ENCODE measurements at places on chromosomes 6 and 20. TPM values are rescaled to one million over a fixed set of nuclear protein-coding genes. Genes with fewer than 3 reads are reported as not detected.

DNA sequence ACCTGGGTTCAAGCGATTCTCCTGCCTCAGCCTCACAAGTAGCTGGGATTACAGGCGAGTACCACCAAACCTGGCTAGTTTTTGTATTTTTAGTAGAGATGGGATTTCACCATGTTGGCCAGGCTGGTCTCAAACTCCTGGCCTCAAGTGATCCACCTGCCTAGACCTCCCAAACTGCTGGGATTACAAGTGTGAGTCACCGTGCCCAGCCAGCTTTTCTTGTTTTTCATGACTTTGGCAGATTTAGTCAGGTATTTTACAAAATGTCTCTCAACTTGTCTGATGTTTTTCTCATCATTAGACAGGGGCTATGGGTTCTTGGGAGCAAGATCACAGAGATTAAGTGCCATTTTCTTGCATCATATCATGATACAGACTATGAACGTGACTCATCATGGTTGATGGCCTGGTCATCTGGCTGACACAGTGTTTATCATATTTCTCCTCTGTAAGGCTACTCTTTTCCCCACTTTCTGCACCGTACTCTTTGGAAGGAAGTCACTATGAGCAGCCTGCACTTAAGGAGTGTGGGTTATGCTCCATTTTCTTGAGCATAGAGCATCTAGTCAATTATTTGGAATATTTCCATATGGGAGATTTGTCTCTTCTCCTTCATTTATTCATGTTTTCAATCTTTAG lies 67.8 kb downstream of the RNF182 start:
- DNase-seq = no peak

DNA sequence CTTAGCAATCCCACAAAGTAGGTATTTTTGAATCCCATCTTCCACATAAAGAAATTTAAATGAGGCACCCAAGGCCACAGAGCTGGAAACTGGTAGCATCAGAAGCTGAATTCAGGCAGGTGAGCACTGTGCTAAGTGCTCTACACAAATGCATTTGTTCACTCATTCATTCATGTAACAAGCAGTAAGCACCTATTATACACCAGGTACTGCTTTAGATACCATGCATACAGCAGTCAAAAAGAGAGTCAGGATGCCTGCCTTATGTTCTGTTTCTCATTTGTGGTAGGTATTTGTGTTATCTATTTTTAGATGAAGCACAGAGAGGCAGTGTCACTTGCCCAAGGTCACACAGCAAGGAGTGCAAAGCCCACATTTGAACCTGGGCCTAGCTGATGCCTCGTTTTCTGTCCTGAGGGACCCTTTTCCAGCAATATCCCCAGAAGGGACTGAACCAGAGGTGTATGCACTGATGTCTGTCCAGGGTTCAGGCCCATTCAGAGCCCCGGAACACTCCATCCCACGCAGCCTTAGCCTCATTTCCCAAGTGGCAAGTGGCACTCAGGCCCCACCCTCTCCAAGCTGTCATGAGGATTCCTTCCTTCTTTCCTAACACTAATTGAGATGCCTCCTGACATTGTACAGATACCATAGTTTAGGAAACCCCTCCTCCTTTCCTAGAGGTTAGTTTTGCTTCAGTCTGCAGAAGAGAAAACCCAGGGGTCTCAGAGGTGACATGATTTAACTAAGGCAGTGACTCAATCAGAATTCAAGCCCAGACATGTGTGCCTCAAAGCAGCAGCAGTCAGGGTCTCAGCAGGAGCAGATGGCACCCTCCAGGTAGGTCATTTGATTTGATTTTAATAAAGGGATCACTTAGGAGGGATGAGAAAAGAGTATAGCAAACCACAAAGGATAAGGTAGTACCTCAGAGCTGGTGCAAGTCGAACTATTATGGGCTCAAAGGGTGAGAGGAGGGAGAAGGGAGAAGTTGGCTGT lies 61.2 kb upstream of the SIRPA start:
- DNase-seq = no peak

DNA sequence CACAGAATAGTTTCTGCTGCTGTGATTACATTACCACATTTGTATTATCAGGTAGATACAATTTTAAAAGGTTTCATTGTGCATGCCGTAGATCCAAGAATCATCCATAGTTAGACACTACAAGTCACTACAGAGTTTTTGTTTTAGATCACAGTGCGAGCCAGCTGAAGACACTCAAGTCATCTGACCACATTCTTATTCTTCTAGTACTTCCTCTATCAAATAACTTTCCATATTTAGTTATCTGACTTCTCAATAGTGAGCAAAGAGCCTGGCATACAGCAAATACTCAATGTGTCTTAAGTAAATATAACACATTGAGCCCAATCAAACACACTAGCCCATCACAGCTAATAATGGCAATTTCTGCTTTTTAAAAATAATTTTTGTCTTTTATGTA lies 195.4 kb downstream of the ASCC3 start:
- no peak for DNase-seq

GRCh38 chr6:147201885-147202515 lies 2.2 kb upstream of the STXBP5 start:
- DNase-seq = peak; percentile 2

GRCh38 chr6:133128191-133128590 lies 113.0 kb upstream of the EYA4 start:
- no peak for DNase-seq

GRCh38 chr20:10488534-10488933 lies 53.4 kb downstream of the SLX4IP start:
- DNase-seq = peak; percentile 97

DNA sequence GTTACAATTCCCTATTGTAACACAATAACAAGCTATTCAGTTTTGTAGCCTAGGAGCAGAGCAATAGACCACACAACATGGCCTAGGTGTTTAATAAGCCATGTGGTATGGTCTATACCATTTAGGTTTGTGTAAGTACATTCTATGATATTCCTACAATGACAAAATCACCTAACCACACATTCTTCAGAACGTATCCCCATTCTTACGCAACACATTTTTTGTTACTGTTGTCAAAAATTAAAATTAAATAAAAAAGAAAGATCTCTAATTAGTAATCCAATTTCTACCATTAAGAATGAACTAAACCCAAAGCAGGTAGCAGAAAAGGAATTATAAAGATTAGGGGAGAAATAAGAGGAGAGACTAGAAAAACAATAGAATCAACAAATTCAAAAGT lies 44.0 kb downstream of the RANBP9 start:
- DNase-seq = no peak

- no peak for DNase-seq
These were observed 62.9 kb downstream of the CARMIL1 start for GRCh38 chr6:25341923-25342619.

DNA sequence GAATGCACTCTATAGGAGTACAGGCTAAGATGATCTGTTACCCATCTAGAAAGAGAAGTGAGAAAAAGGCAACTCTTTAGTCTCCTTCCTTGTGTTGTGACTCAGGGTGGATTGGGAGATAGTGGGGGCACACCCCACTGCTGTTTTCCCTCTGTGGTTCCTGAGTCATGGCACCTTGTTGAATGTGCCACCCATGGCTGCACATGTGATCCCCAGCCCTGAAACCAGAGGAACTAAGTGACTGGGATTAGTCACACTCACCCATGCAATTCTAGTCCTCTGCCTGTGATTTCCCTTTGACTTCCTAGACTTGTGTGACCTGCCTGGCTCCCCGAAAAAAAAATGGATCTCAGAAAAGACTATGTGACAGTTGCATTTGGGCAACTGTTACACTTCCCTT lies 48.6 kb upstream of the HTR1B start:
- no peak for DNase-seq

GRCh38 chr20:5481872-5482271 lies 165.1 kb upstream of the PROKR2 start:
- DNase-seq = no peak

- no peak for DNase-seq
These were observed 20.7 kb upstream of the ELOVL2 start for GRCh38 chr6:11064836-11065235.

DNA sequence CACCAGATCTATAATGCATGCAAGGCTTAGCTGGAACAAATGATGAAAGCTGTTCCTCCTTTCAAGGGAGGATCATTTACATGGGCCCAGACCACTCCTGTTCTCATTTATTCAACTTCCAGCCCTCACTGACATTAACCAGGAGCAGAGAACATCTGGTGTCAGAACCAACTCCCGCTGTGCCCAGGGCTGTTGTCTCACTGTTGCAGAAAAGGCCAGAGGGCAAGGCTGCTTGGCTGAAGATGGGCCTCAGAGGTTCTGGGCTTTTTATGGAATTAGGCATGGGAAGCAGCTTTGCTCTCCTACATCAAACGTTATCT lies 164.2 kb downstream of the GMPR start:
- DNase-seq = no peak

GRCh38 chr6:14665827-14666724 lies 548.5 kb downstream of the CD83 start:
- peak; percentile 100 for DNase-seq

DNA sequence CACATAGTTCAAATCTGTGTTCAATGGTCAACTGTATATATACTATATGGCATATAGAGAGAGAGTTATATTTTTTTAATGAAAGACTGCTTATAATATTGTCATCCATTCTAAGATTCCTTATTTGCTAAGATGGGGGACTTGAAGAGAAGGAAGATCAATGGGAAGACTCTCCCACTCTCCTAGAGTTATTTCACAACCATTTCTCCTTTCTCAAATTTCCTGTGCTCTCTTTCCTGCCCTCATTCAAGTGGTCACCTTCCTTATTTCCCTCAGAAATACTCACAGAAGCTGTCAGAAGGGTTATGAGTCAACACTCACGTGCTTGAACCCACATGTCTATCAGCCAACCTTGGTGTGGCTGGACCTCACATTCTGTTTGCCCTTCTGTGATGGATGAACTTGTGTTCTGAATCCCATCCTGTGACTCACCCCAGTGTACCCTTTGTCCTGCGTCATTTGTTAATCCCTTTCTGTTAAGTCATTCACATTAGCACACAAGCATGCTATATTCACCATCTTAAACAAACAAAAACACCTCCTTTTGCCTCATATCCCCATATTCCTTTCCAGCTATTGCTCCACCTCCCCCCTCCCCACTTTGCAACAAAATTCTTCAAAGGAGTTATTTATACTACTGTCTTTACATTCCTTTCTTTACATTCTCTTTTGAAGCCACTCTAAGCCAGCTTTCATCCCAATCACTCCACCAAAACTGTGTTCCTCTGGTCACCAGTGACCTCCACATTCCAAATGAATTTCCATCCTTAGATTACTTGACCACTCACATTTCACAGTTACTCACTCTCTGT lies 279.3 kb upstream of the TCF21 start:
- no peak for DNase-seq

- DNase-seq = no peak
These were observed 84.2 kb downstream of the CDYL start for GRCh38 chr6:4860387-4860786.

GRCh38 chr6:90384720-90385119 lies 88.1 kb upstream of the BACH2 start:
- DNase-seq = no peak

GRCh38 chr6:94361304-94362060 lies 942.1 kb upstream of the EPHA7 start:
- DNase-seq = no peak

DNA sequence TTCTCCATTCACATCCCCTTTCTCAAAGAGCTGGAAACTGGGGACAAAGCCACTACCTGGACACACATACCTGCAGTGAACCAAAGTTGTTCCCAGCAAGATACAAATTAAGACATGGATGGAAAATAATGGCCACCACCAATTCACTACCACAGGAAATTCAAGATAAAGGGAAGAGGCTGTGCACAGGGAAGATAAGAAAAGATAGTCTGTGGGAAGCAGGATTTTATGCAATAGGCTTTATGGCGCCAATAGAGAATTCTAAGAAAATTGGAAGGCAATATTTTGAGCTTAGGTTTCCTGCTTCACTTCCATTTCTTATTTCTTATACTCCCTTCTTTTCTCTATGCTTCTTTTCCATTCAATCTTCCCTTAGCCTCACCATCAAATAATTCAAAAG lies 9.9 kb downstream of the GPX6 start:
- DNase-seq = no peak

GRCh38 chr6:14121936-14122344 lies 4.4 kb downstream of the CD83 start:
- DNase-seq = peak; percentile 97

DNA sequence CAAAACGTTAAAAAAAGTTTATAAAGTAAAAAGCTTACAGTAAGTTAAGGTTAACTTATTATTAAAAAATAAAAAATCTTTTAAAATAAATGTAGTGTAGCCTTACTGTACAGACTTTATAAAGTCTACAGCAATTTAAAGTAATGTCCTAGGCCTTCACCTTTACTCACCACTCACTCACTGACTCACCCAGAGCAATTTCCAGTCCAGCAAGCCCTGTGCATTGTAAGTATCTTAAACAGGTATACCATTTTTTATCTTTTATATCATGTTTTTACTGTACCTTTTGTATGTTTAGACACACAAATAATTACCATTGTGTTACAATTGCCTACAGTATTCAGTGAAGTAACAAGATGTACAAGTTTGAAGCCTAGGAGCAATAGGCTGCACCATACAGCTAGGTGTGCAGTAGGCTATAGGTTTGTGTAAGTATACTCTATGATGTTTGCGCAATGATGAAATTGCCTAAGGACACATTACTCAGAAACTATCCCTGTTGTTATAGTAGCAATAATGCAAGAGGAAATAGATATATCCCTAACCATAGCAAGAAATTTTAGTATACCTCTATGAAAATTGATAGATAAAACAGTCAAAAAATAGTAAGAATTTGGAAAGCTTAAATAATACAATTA lies 39.5 kb downstream of the FBXO5 start:
- no peak for DNase-seq

GRCh38 chr20:3223651-3223993 lies 14.3 kb downstream of the ITPA start:
- DNase-seq = no peak

Gene TOMM34
- 7.7 TPM for polyA plus RNA-seq

Gene GPLD1
- polyA plus RNA-seq = not detected

Gene FKBP1C
- 0.15 TPM for polyA plus RNA-seq

Gene KHDC1L
- not detected for polyA plus RNA-seq

Gene XKR7
- 0.43 TPM for polyA plus RNA-seq

Gene ETV7
- 0.10 TPM for polyA plus RNA-seq

Gene SLC26A8
- 1.5 TPM for polyA plus RNA-seq

Gene DST
- 1.1 TPM for polyA plus RNA-seq

Gene ADA
- polyA plus RNA-seq = 11.1 TPM

Gene ZSCAN23
- polyA plus RNA-seq = not detected

Gene SLC22A1
- 0.27 TPM for polyA plus RNA-seq

Gene IL20RA
- not detected for polyA plus RNA-seq

Gene C20orf144
- polyA plus RNA-seq = 0.05 TPM
